ENCODE measurements at places on chromosomes 11 and 22.

DNA sequence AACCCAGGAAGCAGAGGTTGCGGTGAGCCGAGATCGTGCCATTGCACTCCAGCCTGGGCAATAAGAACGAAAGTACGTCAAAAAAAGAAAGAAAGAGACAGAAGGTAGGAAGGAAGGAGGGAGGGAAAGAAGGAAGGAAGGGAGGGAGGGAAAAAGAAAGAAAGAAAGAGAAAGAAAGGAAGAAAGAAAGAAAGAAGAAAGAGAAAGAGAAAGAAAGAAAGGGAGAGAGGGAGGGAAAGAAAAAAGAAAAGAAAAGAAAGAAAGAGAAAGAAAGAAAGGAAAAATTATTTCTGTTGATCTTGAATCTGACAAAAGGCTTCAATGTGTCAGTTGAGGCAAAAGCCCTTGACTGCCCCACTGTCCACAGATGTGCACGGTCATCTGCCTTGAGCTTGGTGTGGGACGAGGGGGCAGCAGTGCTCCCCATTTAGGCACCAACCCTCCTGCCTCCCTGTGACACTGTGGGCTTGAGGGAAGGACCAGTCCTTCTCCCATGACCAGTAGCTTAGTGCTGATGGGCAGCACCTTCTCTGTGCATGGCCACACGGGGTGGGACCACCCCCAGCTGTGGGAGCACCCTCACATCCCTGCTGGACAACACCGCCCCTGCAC is 24.4 kb downstream of the KCTD17 start:
- DNase-seq: no peak

DNA sequence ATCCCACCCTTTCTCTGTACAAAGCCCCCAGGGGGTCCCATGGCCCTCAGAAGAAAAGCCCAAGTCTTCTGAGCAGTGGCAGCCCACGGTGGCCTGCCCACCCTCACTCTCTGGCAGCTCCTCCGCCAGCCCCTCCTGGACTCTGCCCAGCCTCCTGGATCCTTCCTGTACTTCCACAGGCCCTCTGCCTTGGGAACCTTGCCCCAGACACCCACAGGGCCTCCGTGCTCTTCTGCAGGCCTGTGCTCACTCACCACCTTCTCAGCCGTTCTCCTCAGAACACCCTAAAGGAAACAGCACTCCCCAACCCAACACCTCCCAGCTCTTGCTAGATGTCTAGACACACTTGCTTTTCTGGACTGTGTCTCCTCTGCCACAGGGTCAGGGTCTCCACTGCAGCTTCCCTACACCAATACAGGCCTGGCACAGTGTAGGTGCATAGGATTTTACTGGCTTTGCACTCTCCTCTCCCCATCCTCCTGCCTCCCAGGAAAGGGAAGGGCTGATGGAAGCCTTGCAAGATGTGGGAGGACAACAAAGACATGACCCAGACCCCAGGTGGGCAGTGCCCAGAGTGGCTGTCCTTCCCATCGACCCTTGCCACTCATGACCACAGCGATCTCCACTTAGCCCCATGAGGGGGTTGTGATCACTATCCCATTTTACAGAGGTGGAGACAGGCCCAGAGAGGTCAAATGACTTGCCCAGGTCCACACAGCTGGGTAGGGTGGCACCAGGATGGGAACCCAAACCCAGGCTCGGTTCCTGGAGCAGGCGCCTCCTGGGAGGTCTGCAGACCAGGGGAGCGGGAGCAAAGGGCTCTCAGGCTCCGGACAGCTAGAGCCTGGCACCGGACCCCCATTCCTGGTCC is 2.0 kb downstream of the SCARF2 start:
- DNase-seq: no peak

GRCh38 chr11:83009999-83010398 is 61.7 kb downstream of the RAB30 start:
- DNase-seq: no peak

GRCh38 chr11:71112990-71113389 is 139.4 kb downstream of the SHANK2 start:
- no peak for DNase-seq

GRCh38 chr22:43039800-43040199 is 24.9 kb upstream of the PACSIN2 start:
- no peak for DNase-seq

- no peak for DNase-seq
Observed at GRCh38 chr11:7257724-7258123, 6.0 kb downstream of the SYT9 start.

- peak; percentile 85 for DNase-seq
Observed at GRCh38 chr11:121367001-121367843, 74.7 kb downstream of the SC5D start.

GRCh38 chr11:134372961-134373360 is 39.1 kb downstream of the B3GAT1 start:
- no peak for DNase-seq

DNA sequence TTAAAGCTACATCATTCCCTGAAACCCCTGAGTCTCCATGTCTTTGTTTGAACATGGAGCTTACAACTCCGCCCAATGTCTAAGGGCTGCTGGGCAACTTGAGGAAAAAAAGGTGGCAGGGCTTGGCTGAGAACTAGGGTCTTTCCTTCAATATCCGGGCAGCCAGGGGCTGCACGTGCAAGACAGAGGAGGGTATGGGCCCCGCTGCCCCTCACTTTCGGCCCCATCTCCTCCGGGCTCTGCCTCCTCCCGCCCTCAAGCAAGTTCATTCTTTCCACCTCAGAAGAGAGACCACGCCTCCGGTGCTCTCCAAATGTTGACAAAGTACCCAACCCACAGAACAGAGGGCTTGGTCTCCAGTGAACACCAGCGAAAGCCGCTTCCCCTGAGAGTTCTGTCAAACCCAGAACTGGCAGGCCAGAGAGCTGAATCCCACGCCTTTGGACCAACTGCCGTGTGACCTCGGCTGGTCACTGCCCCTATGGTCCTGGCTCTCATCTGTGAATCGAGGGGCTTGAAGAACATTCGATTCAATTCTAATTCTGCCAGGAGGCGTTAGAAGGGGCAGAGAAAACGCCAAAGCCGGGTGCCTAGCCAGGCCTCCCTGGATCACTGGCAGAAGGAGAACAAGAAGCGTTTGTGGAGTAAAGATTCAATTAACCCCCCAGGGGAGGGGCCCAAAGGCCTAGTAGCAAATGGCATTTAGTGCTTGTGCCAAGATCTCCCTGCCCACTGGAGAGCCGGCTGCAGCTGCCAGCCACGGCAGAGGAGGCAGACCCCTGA is 7.3 kb downstream of the PDGFB start:
- DNase-seq: no peak

- DNase-seq: no peak
Observed at GRCh38 chr11:85184721-85185120, 442.4 kb downstream of the DLG2 start.

DNA sequence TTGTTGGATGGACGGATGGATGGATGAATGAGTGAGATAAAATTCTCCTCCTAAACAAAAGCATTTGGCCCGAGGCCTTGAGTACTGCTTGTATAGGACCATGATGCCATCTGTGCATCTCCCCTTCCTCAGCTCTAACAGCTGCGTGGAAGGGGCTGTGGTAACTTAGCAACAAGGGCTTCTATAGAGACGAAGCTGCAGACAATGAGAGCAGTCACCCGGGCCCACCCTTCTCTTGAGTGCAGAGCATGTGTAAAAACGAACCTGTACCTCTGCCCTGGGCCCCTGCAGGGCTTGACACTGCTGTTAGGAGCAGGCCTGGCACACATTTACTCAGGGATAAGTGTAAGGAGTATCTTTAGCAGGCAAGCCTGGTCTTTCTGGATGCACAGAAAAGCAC is 391.5 kb downstream of the CADM1 start:
- no peak for DNase-seq

- no peak for DNase-seq
Observed at GRCh38 chr22:19801340-19802000, 40.9 kb downstream of the TBX1 start.

DNA sequence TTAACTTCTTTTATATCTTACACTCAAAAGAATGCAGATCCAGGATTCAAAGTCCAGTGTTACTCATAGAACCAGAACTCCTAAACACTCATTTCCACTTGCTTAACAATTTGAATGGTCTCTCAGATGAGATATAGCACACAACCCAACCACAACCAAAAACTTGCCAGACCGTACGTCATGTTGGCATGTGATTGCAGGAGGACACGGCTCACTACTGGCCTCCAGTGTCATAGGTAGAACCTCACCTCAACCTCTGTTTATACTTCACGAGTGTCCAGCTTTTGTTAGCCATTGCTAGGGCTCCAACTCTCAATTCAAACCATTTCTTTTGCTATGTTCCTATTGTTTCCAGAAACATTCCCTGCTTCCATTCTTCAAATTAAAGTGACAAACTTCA is 58.5 kb upstream of the PDGFD start:
- DNase-seq: no peak

- no peak for DNase-seq
Observed at GRCh38 chr11:104462341-104462740, 298.4 kb upstream of the PDGFD start.

- DNase-seq: no peak
Observed at GRCh38 chr11:86952221-86952875, 2.8 kb downstream of the FZD4 start.

DNA sequence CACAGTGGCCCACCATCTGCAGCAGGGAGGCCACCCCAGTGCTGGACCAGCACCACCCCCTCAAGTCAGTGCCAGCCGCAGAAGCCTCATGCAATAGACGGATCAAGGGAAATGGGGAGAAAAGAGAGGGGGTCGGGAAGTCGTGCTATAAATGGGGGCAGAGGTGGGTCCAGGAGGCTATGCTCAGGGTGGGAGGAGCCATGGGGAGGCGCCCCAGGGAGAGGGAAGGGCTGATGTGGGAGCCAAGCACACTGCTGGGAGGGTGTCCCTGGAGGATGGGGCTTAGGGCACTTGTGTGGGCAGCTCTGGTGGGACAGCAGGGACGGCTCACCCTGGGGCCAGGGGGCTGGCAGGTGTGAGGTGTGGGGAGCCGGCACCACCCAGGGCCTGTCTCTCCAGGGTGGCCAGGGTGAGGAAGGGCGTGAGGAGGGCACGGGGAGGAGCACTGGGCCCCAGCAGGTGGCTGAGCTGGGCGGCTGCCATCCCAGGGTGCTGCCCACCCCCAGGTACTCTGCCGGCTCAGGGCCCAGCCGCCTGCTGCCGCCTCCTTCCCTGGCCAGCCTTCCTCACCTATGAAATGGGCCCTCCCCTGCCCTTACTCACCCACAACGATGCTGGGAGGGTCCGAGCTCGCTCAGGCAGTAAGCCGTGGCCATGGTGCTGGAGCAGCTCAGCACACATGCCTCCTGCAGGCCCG is 18.0 kb downstream of the PHLDA2 start:
- DNase-seq: no peak

GRCh38 chr22:38111925-38112355 is 1.5 kb upstream of the BAIAP2L2 start:
- DNase-seq: no peak

GRCh38 chr22:19148417-19149046 is 1.6 kb downstream of the GSC2 start:
- no peak for DNase-seq

DNA sequence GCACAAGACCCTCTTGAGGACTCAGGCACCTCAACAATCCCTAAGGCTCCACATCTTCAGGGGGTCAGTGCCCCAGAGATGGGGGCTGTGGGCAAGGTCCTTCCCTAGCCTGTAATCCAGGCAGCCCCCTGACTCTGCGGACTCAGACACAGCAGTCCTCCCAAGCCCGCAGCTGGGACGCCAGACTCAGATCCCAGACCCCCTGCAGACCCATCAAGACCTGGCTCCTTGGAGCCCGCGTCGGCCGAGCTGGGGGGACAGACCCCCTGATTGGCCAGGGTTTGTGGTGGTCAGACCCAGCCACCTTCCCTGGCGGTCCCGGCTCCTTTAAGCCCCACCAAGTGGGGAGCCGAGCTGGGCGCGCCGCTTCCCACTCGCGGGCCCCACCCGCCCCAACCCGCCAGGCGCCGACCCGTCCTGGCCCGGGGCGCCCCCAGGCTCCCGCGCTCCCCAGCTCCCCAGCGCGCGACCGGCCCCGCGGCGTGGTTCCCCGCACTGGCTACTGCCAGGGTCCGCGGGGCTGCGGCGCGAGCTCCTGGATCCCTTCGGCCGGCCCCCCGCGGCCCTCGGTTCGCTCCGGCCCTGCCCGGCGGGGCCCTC is 458 bp downstream of the OSBPL5 start:
- no peak for DNase-seq

DNA sequence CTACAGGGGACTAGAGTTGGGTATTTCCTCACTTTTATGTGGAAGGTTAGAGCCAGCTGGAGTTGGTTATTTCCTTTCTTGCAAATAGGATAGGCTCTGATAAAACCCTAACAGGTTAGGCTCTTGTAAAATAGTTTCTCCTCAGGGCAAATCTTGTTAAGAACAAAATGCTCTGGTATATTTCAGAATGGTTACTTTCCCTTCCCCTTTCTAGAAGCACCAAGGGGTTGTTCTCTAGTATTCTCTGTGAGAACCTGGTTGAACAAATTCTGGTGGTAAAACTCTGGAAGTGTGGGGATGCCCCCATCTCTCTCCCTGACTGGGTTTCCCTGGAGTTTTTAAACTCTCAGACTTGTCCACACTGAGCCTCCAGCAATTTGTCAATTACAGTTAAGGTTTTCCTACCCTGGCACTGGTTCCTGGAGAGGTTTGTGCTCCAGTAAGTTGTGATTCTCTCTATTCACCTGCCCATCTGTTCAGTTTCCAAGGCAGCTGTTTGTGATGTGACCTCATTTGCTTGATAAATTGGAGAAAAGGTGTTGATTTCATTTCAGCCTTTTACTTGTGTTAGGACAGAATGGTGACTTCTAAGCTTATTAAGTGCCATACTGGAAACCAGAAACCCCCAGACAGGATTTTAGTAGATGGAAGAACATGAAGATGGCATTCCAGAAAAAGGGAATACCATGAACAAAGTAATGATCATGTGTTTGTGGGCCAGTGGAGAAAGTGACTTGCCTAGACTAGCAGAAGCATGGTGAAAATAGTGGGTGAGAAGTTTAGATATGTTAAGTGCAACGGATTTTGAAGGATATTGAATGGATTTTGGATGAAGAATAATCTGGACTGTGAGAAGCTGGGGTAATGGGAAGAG is 64.6 kb downstream of the EXT2 start:
- no peak for DNase-seq

- DNase-seq: no peak
Observed at GRCh38 chr11:3190600-3190999, 25.5 kb upstream of the OSBPL5 start.

GRCh38 chr11:35907648-35908431 is 36.0 kb upstream of the LDLRAD3 start:
- DNase-seq: peak; percentile 75

- no peak for DNase-seq
Observed at GRCh38 chr11:19868871-19869270, 156.2 kb downstream of the NAV2 start.

GRCh38 chr11:33953289-33953688 is 61.4 kb upstream of the LMO2 start:
- DNase-seq: no peak

- no peak for DNase-seq
Observed at GRCh38 chr22:29219881-29220670, 14.4 kb downstream of the EMID1 start.

- no peak for DNase-seq
Observed at GRCh38 chr11:8058216-8058615, 22.8 kb upstream of the TUB start.
